Suppressor macrophage treated with lipopolysaccharide for 4 hours (primary cell): ENCODE measurements at places on chromosomes 2 and 18.

- DNase-seq, result no peak
Observed at GRCh38 chr2:188517549-188518215, 226.0 kb downstream of the GULP1 start.

GRCh38 chr2:9954136-9954535, 2.6 kb downstream of the GRHL1 start:
- no peak for DNase-seq

DNA sequence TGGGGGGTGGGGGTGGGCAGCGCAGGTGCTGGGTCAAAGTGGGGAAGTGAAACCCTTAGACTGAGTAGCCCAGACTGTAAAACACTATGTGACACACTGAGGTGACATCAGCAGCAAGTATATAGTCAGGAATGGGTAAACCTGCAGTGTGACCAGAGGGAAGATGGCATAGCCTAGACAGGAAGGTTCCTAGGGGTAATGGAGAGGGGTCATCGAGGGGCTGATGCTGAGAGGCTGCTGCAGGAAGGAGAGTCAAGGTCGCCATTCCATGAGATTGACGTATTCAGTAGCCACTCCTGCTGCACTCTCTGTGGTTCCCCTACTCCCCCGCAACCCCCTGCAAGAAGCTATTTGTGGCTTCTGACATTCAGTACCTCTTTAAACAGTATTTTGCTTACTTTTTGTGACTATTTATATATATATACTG, 111.7 kb downstream of the CHST9 start:
- DNase-seq, result no peak

DNA sequence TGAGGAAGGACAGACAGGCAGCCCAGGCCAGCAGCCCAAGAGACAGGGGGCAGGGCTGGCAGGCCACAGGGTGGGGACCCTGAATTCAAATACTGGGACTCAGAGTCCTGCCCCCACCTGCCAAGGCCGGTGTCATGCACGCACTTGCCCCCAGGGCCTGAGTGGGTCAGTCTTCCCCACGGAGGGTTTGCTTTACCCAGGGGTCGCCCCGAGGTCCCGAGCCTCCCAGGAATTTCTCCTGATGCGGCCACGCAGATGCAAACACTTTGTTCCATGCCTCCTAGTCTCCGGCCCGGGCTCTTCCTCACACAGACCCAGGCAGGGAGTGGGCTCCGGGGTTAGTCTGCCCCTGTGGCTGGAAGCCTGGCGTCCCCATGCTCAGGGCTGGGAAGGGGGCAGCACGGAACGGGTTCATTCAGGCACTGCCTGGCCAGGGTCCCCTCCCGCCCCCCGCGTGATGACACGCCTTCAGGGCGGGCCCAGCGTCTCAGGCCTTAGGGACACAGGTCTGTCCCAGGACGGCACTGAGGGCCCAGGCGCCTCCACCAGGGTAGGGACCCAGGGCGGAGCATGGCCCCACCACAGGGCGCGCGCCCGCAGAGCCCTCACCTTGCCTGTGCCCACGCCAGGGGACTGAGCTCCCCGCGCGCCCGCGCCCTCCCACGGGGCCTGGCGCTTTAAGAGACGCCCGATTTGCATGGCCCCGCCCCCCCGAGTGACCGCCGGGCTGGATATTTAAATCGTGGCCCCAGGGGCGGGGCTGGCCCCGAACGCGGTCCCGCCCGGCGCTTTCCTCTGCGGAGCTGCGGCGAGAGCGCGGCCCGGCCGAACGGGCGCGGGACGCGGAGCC, at the start of gene SNED1:
Gene SNED1 (plus strand): TSS at position 763 of the 850 bp plus-strand sequence. CDS start 220 bp downstream, outside the sequence.
- DNase-seq, result peak; percentile 86

DNA sequence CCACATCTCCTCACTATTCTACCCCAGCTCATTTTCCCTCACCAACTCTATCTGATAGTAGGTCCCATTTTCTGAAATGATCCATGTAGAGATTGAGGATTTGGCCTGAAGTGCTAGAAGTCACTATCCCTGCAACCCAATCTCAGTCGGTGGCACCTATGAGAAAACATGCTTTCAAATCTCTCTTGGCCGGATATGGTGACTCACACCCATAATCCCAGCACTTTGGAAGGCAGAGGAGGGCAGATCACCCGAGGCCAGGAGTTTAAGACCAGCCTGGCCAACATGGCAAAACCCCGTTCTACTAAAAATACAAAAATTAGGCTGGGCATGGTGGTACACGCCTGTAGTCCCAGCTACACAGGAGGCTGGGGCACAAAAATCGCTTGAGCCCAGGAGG, 19.1 kb upstream of the MARCHF4 start:
- no peak for DNase-seq

DNA sequence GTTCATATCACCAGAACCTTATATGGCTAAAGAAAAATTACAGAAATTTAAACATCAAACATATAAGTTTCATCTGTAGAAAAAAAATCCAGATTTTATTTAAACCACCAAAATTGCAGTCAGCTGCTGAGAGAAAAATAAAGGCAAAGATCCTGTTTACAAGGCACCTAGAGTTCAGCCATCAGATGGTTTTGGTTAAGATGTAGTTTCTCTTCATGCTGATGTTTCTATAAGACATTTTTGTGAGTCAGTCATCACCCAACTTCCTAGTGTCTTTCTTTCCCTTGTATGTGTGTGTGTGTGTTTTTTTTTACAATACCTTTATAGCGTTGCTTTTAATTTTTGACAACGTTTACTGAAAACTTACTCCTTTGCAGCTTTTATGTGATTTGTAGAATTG, 26.1 kb upstream of the MMADHC start:
- DNase-seq, result no peak

DNA sequence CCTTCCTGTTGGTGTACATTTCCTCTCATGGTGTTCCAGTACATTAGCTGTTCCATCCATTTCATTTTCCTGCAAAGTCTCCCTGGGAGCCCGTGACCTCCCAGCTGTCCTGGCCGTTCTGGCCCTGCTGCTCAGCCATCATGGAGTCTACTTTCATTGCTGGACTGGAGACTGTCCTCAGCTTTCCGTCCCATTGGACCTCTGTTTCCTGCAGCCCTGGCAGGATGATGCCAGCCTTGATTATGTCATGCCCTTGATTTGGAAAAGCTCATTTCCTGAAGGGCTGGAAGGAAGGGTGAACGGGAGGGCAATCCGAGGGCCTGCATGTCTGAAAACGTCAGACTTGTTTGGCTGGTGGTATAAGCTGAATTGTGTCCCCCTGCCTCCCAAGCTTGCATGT, 205.5 kb upstream of the HS6ST1 start:
- DNase-seq, result no peak

DNA sequence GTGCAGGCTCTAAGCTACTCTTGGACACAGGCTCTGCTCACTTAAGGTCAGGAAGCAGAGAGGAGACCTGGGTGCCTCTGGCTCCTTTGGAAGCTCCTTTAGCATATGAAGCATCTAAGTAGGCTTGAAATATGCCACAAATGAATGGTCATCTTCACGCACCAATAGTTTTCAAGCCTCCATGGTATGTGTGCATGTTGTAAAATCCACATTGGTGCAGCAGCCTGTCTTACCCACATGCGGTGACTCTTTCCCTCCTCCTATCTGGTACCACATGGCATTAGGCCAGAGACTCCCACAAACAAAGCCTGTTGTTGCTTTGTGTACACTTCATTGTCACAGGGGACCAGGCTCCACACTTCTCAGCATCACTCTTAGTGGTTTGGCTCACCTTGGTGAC, 442.2 kb upstream of the RAB12 start:
- no peak for DNase-seq

DNA sequence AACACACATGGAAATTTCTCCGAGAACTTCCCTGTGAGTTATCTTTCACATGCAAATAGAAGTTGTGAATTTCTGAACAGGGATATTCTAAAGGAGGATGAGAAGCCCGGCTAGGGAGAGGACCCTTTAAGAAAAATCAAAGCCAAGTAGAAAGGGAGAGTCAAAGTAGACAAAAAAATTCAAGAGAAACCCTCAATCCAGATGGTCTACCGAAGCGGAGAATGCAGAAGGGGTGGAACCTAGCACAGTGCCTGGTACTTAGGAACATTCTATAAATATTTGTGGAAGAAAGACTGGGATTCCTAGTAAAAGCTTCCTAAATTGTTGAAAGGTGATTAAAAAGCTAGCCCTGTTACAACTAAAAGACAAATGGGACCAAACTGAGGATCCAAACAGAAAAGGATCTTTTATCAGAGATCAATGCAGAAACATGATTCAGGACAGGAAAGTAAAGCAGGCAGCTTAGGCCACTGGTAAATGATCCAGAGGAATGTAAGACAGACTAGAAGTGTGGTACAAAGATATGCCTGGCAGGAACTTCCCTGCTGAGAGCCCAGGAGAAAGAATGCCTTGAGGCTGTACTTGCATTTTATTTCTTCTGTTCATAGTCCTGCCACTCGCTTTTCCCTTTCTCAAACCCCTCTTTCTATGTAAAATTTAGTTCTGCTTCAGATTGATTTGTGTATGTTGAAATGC, 19.5 kb upstream of the GLS start:
- no peak for DNase-seq

DNA sequence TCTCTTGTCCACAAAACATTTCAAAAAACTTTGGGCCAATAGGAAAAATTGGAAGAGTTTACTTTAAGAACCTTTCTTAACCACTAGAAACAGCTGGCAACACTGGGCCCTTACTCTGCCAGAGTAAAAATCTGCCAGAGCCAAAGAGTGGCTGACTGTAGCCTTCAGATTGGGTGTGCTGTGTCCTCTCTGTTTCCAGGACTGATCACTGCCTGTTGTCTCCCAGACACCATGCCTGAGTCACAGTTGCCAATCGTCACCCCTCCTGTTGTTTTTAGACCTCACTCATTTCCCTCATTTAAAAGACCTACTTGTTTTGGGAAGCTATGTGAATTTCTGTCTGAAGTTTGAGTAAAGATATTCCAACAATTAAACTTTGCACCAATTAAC, 159.1 kb downstream of the PPP1R1C start:
- no peak for DNase-seq

- peak; percentile 58 for DNase-seq
Observed at GRCh38 chr18:48412339-48412929, 3.3 kb upstream of the ZBTB7C start.

- DNase-seq, result peak; percentile 16
Observed at GRCh38 chr2:95314964-95315611, 17.9 kb downstream of the KCNIP3 start.

DNA sequence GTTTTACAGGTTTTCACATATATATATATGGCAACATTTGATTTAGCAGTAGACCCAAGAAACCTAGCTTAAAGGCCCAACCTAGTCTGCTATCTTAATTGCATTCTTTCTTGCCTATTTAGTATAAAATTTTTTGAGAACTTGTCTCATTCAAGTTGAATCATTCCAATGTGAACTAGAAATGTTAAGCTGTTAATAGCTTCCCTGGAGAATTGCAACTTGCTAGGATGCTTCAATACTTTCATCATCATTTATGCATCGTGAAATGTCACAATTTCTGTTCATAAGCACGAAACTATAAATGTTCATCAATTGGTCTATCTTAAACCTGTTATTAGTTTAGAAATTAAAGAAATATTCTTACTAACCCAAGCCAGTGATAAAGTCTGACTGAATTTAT, 217.6 kb downstream of the BABAM2 start:
- no peak for DNase-seq

DNA sequence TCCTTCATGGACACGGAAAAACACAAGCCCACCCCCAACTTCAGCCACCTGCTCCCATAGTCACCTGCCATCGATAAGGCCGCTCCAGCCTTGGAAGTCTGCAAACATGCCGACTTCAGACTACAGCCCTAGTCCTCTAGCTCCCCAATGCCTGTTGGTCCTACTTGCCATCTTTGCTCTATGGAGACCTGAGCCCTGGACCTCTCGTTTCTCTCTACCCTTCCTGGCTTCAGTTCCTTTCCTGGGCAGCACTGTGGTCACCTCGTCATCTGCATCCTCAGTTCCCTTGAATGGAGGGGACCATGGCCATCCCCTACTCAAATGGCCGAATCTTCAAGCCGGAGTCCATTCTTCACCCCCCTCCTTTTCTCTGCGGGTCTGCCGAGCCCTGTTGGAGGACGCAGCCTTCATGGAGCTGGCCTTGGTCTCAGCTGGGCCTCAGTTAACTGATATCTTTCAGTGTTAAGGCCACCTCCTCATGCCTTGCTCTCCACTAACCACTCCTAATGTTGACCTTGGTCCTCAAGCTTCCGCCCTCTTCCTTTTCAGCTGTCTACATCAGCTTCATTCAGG, 47.7 kb upstream of the GBX2 start:
- no peak for DNase-seq

DNA sequence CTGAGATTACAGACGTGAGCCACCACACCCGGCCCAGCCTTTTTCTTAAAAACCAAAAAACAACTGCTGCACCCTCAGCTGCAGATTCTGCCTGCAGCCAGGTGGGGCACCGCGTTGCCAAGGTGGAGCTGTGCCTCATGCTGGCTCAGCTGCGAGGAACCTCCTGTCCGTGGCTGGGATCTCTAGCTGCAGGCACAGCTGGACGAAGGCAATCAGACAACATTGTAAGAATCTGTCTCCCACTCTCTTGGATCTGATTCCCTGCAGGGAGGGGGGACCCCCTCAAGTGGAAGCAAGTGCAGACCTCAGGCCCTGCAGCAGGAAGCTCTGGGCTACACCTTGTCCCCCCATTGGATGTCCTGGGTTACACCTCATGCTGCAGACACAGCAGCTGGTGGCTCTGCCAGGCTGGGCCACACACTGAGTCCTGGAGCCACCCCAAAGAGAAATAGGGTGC, 24.1 kb downstream of the CIDEA start:
- no peak for DNase-seq

DNA sequence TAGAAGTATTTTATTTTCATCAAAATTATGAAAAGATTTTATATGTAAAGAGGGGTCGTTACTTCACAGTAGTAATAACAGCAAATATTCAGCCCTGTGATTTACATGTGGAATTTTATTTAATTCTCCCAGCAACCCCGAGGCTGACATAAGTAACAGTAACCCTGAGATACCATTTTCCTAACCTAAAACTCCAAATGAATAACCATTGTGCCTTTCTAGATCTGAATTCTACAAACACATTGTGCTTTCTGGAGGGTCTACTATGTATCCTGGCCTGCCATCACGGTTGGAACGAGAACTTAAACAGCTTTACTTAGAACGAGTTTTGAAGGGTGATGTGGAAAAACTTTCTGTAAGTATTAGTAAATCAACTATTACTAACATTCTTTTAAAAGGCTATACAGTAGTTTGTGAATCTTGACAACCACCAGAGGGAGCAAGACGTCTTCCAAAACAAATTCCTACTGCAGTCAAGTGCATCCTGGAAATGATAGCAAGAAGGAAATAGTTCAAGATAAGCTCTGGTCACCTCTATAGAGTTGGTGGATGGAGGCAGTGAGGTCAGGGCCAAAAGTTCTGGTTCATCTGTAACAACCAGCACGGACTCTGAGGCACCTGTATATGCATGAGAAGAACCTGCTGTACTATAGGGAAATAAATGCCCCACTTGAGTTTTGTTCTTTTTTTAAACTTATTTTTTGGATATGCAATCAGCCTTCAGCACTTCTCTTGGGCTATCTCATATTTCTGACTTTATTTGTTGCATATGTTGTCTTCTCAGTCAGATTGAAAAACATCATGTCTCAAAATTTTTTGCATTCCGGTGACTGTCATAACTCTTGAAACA, 37.4 kb downstream of the ACTR2 start:
- DNase-seq, result peak; percentile 54

DNA sequence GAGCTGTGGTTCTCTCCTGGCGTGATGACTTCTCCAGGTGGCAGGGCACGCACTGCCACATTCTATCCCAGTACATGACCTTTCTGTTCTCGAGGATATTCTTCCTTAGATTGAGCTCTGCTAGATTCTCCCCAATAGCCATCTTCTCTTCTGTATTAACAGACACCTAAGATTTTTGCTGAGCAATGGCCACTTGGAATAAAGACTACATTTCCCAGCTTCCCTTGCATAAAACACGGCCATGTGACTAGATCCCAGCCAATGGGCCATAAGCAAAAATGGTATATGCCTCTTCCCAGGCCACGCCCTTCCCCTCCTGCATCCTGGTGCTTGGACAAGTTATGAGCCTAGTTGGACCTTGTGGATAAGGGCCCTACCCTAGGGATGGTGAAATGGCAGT, 82.1 kb downstream of the EIF2AK3 start:
- no peak for DNase-seq
